CD4-positive, CD25-positive, alpha-beta regulatory T cell (primary cell): ENCODE measurements at places on chromosomes 5 and 9.

DNA sequence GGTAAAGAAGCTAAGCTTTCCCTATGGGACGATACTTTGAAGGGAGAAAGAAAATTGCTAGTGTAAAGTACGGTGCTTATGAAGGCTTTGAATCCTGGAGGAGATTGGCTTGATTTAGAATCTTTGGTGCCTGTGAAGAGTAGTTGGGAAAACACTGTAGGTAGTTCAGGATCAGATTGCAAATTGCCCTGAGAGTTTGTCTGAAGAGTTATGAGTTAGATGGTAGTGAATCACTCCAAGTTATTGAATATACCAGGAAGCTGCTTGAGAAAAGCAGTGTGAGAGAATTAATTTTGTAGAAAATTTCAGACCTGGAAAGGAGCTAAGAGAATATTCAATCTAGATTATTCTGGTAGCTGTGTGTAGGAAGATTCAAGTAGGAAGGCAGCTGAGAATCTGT lies 11.5 kb downstream of the MAN2A1 start:
- DNase-seq, result no peak

- DNase-seq, result no peak
Observed at GRCh38 chr5:121969660-121970295, 8.0 kb downstream of the SRFBP1 start.

DNA sequence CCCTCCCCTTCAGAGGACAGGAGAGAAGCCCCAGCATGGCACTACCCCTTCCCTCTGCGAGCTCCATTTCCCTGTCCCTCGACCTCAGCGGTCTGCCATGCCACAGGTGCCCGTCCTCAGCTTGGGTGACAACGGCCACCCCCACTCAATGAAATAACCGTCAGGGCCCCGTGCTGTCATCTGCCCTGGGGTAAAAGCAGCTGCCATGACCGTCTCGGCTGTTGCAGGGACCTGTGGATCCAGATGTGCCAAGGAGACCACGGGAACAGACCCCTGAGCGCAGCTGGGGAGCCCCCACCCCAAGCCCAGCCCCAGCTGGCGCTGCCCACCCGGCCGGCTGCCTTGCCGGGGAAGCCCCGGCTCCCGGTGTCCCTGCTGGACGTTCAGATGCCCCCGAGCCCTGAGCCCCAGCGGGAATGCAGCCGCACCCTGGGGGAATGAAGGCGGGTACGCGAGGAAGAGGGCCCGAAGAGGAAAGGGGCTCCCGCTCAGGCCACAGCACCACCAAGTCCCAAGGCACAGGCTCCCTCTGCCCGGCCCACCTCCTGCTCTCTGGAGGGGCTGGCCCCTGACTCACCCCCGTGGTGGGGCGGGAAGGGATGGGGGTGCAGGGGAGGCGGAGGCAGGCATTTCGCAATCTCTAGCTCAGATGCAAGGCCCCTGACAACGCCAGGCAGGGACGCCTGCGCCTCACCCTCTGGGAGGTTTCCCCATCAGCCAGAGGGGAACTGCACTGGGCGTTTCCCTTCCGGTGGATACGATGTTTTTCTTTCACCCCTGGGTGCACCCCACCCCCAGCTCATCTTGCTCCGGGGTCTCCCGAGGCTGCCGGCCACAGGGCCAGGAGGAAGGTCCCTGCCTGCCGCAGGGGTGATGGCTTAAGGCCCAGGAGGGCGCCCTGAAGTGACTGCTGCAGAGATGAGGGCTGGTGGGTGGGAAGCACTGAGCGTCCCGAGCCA lies 49.2 kb downstream of the NACC2 start:
- no peak for DNase-seq

- DNase-seq, result peak; percentile 5
Observed at GRCh38 chr5:109759306-109759705, 69.6 kb downstream of the MAN2A1 start.

- DNase-seq, result no peak
Observed at GRCh38 chr5:171893290-171893886, 107.8 kb downstream of the SMIM23 start.

DNA sequence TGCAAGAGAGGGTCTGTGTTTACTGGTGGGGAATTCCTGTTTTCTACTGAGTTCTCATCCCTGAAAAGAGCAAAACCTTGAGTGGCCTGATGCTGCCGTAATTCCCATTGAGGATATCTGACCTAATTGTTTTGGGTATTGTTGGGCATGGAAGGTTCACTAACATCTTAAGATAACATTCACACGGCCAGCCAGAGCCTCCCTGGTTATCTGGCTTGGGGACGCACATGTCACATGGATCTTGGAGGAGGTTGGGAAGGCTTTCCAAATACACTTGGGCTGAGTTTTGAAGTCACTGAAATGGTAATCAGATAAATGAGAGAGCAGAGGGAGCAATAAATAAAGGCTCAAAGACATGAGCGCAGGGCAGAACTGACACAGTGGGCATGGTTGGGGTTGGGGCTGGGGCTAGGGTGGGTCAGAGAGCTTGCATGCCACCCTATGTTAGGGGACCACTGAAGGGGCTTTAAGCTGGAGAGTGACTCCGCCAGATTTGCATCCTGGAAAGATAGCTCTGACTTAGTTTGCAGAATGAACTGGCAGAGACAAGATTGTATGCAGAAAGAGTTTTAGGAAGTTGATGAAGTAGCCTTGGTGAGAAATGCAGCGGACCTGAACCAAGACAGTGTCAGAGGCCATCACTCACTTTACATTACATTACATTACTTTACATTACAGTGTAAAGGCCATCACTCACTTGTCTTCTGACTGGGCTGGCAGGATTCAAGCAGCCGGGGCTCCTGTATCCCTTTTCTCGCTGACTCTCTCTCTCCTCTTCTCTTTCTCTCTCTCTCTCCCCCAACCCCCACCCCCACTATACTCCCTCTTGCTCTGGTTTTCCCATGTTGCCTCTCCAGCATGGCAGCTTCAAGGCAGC lies 24.2 kb downstream of the SLC1A1 start:
- no peak for DNase-seq
